ENCODE measurements at places on chromosomes 5 and 9. TPM values are rescaled to one million over a fixed set of nuclear protein-coding genes. Genes with fewer than 3 reads are reported as not detected.

Gene IFNA16
- total RNA-seq, result not detected

Gene DOCK8
- 2.7 TPM for total RNA-seq

Gene TUSC1
- 6.0 TPM for total RNA-seq

Gene GRM6
- total RNA-seq, result 0.05 TPM

Gene CYSTM1
- 29.3 TPM for total RNA-seq

Gene SLC45A2
- total RNA-seq, result not detected

Gene CD274
- 0.21 TPM for total RNA-seq

Gene GMCL2
- total RNA-seq, result not detected

Gene POU5F2
- total RNA-seq, result 0.23 TPM
